ENCODE measurements at places on chromosomes 11 and 22.

DNA sequence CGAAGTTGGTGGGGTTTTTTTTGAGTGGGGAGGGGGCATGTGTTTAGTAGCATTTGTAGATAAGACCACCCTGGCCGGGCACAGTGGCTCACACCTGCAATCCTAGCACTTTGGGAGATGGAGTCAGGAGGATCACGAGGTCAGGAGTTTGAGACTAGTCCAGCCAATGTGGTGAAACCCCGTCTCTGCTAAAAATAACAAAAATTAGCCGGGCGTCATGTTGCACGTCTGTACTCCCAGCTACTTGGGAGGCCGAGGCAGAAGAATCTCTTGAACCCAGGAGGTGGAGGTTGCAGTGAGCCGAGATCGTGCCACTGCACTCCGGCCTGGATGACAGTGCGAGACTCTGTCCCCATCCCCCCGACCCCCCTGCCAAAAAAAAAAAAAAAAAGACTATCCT lies 34.6 kb downstream of the CECR2 start:
- DNase-seq, result no peak

DNA sequence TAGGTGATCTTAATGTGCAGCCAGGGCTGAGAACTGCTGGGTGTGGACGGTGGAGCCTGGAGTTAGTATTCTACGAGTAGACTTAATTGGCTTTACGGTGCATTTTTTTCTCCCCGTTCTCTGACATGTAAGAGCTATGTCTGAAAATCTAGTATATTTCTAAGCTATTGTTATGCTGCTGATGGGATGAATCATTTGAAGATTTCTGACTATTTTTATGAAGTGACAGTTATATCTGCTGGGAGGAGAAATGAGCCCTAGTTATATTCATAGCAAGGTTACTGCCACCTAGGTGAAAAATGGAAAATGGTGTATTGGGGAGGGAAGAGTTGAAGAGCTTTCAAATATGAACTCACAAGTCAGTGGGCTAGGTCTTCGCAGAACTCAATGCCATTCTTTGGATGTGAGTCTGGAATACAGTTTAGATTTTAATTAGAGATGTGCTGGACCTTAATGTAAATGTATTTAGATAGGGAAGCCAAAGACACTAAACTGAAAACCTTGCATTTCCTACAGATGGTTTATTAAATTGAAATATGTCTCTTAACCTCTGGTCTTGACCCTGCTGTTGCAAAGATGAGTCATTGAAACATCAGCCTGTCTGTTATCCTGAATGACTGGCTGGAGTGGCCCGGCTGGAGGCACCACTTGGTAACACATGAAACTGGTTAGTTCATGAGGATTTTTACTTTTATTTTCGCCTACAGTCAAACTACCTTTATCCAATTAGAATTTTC lies 293.7 kb downstream of the DDX10 start:
- DNase-seq, result no peak

- no peak for DNase-seq
Observed at GRCh38 chr11:74022546-74022945, 13.7 kb upstream of the UCP3 start.

DNA sequence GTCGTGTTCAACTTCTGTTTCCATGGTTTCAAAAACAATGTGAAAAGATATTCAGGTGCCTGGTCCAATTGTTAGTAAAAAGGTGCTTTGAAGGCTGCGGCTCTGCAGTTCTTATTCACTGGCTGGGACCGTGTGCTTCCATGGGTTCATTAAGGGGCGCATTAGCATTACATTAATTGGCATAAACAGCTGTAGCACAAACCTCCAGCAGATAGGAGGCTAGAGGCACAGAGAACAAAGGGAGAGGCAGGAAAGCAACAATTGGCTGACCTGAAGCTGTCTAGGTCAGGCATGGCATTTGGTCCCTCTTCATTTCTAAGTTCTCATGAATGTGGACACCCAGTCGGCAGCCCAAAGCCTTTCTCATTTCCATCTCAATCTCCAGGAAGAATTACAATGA lies 16.6 kb downstream of the PAK1 start:
- no peak for DNase-seq

DNA sequence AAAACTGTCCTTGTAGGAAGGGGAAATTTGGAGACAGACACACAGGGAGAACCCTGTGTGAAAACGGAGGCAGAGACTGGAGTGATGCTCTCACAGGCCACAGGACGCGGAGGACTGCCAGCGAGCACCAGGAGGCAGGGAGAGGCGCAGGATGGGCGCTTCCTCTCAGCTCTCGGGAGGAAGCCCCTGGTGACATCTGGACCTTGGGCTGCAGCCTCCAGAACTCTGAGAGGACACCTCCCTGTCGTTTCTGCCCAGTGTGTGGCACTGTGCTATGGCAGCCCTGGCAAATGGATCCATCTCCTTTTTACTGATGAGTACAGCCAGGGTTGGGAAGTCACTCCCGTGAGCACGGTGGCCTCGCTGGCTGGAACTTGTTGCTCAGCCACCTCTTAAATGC lies 73.9 kb downstream of the LRRC32 start:
- no peak for DNase-seq

GRCh38 chr11:2474059-2474901 lies 29.5 kb downstream of the KCNQ1 start:
- DNase-seq, result no peak

- DNase-seq, result no peak
Observed at GRCh38 chr11:67586568-67587250, 3.1 kb downstream of the GSTP1 start.

DNA sequence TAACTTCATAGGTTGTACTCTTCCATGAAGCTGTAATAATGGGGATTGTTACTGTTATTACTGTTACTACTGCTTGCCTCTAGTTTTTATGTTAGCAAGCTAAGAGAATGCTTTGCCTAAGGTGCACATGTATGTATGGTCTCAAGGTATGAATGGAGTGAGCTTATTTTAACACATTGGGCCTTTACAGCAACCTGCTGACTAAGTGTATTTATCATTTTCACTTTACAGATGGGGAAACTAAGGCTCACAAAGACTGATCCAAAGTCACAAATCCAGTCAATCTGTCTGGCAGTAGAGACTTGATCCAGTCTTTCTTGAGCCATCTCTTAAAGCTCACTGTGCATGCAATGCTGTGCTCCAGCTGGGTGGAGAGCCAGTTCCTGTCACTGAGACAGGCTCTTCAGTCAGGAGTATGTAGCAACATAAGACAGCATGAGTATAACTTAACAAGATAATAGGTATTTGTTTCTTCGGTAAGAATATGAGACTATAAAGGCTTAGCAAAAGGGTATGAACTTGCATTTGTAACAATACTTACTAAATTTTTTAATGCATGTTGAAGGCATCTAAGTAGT lies 66.5 kb downstream of the PPP2R1B start:
- DNase-seq, result no peak

DNA sequence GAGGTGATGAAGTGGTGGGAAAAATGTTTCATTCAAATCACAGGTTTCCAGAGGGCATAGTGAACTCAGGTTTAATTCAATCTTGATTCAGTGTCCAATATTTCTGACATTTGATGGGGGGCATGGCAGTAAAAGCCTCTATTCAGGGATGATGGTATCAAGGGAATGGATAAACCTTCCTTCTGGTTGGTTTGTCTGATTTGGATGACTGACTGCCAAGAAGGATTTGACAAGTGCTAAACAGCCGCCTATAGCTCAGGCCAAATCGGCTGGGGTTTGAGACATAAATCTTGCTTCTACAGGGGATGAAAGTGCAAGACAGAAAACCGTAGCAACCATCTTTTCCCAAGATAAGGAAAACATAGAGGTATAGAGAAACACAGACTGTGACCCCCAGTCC lies 121.8 kb upstream of the C11orf87 start:
- DNase-seq, result no peak

- DNase-seq, result no peak
Observed at GRCh38 chr22:26904483-26904882, 247.1 kb downstream of the MIAT start.

- DNase-seq, result peak; percentile 14
Observed at GRCh38 chr11:44621140-44621681, 55.7 kb downstream of the CD82 start.

DNA sequence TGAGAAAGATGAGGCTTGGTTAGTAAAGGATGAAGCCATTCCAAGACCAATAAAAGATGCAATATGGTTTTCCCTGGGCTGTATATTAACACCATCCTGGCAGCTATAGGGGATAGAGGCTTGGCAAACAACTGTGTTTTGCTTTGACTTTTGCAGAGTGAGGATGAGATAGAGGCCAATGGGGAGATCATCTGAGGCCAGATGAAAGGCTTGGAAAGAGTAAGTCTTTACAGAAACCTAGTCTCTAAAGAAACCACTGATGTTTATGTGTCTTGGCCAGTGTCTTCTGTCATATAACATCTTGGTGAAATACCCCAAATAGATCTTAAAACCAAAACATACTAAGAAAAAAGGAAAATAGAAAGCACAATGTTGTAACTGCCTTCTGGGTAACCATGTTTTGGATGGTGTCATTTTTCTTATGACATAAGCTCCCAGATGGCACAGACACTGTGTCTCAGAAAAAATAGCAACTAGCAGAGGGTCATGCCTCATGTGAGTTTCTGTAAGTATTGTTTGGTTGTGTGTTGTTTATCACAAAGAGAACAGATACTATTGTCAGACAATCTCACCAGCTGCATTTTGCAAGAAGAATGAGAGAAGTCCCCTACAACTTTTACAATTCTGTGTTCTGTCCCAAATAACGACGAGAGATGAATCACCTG lies 305.4 kb downstream of the ST3GAL4 start:
- no peak for DNase-seq

GRCh38 chr11:114155116-114155515 lies 95.6 kb downstream of the ZBTB16 start:
- DNase-seq, result no peak

DNA sequence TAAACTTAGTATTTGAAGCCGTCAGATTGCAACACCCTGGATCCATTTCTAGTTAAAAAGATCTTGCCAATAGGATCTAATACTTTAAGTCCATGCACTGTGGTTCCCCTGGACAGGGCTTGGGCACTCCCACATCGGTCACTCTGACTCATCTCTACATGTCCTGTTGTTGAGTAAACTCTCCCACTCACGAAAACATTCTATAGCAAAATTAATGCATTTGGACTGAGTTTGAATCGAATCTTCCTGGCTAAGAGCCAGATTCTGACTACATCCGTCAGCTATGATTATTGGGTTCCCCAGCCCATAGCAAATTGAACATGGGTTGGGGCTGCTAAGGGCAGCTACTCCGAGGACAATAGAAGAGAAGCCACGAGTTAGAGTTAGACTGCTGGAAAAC lies 182.1 kb upstream of the SORL1-AS1 start:
- DNase-seq, result no peak

GRCh38 chr22:30694171-30694639 lies 469 bp upstream of the OSBP2 start:
- DNase-seq, result peak; percentile 10

- no peak for DNase-seq
Observed at GRCh38 chr11:121091492-121092152, 9.4 kb upstream of the TECTA start.

GRCh38 chr11:27319072-27319471 lies 43.9 kb downstream of the CCDC34 start:
- DNase-seq, result no peak

GRCh38 chr22:30541961-30542810 lies 4.4 kb downstream of the SEC14L6 start:
- DNase-seq, result no peak

DNA sequence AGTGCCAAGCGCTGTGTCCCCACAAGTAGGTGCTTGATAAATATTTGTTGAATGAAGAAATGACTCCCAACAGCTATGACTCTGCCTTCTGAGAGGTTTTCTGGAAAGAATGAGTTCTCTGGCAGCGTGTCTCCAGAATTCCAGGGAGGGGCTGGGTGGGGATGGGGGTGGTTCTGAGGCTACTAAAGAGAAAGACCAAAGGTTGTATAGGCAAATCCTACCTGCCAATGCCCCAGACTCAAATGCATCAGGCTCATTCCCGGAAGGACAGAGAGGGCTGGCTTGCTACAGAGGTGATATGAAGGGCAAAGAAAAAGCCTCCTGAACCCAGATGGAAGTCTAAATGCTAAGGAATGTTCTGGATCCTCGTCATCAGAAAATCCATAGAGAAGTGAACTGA lies 1.9 kb downstream of the DUSP18 start:
- DNase-seq, result no peak

DNA sequence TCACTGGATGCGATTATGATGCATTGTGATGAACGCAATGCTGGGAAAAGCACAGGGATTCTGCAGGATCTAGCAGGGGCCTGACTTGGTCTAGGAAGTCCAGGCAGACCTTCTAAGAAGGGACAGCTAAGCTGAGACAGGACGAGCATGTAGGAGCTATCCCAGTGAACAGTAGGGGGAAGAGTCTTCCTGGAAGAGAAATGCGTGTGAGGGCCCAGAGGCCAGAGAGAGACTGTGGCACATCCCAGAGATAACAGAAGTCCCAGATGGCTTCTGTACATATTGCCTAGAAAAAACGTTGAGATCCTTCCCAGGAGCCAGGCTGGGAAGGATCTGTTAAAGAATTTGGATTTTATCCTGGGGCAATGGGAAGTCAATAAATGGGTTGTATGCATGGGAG lies 24.6 kb downstream of the RCN1 start:
- DNase-seq, result no peak

DNA sequence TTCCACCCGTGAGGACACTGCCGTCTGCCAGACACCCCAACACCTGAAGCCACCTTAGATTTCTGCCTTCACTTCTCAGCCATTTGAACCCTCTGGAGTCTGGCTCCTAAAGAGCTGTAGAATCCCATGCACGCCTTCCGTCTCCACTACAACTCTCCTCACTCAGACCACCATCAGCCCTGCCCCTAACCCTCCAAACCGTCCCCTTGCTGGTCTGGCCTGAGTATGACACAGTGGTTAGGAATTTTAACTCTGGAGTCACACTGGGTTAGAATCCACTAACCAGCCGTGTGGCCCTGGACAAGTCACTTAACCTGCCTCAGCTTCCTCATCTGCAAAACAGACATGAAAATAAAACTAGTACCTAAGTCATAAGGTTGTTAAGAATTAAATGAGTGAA lies 3.0 kb downstream of the CNIH2 start:
- DNase-seq, result no peak

GRCh38 chr11:35337136-35337913 lies 82.0 kb downstream of the SLC1A2 start:
- no peak for DNase-seq

DNA sequence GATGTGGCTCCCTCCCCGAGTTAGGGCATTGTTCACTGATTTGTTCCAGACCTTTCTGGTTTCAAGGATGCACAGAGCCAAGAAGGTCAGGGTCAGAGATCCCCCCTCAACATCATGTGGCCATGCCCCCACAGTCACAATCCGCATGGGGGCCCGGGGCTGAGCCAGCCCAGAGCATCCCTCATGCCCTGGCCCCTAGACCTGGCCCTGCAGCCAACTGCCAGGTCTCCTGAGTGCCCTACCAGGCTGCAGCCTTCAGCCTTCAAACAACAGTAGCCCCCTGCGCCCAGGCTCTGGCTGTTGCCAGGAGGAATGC lies 142.4 kb downstream of the CRYBB2 start:
- DNase-seq, result no peak

Data from activated CD4-positive, CD25-positive, alpha-beta regulatory T cell (primary cell).